Pancreas (tissue), 10 donors: ENCODE measurements at places on chromosomes 2 and 18.

DNA sequence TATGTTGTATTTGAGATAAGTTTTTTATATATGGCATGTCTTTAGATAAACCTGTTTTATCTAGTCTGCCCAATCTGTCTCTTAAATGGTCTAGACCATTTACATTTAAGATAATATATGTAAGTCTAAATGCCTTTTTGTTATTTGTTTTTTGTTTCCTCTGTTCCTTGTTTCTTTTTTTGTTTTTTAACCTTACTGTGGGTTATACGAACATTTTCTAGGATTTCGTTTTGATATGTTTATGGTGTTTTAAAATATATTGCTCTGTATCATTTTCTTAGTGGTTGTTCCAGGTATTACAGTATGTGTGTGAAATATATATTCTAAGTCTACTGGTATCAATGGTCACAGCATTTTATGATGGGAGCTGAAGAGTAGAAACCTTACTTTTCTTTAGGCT, 13.3 kb downstream of the BCL2L11 start:
- no peaks in the 10 kb centered on the region for H3K27me3 ChIP-seq
- H3K36me3 ChIP-seq = no peaks in the 10 kb centered on the region
- no peak overlapping the region for H3K4me3 ChIP-seq
- no peak overlapping the region for H3K27ac ChIP-seq
- H3K4me1 ChIP-seq = no peaks in the 10 kb centered on the region
- no peak for DNase-seq

DNA sequence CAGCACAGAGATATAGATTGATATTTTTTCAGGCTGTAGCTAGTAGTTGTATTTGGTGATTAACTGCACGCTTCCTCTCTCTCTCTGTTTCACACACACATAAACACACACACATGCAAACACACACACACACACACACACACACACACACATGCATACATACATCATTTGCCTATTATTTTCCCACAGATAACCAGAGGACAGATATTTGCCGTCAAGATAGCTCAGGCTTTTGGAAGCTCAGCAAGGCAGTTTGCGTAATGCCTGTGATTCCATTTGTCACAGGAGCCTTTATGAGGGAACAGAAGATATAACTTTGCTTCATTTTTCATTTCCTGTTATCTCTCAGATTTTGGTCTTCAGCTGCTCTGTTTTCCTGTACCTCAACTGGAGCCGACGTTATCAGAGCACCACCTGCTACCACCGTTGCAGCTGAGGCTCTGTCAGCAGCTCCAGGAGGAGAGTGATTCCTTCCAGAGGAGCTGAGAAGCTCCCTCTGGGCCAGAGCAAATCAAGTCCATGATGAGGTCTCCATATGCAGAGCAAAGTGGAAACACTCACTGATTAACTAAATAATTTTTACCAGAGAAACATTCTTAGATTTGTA, 341.9 kb upstream of the PIK3C3 start:
- H3K27me3 ChIP-seq = no peaks in the 10 kb centered on the region
- H3K27ac ChIP-seq = no peak overlapping the region
- H3K4me1 ChIP-seq = no peaks in the 10 kb centered on the region
- DNase-seq = no peak
- H3K4me3 ChIP-seq = no peak overlapping the region
- no peaks in the 10 kb centered on the region for H3K36me3 ChIP-seq

GRCh38 chr2:75100011-75100800, 99.1 kb downstream of the TACR1 start:
- H3K4me1 ChIP-seq = no peaks in the 10 kb centered on the region
- no peaks in the 10 kb centered on the region for H3K36me3 ChIP-seq
- no peak overlapping the region for H3K27ac ChIP-seq
- no peak overlapping the region for H3K4me3 ChIP-seq

DNA sequence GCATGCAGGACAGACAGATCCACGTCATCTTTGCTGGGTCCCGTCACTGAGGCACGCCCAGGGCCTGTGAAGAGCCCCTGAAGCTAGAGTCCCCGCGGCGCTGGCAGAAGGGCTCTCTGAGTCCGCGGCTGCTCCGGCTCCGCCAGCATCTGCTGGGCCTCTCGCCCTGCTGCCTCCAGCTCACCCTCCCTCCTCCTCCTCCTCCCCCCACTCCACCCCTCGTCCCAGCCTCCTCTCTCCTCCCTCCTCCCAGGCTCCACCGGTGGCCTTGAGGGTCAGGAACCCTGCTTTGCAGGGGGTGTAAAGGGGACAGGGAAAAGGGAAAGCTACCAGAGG, at the start of gene TNS1:
TNS1 (minus strand) TSS at position 151 of the 336 bp plus-strand sequence; CDS start at position 28, 123 bp downstream.
- H3K27me3 ChIP-seq = no peaks in the 10 kb centered on the region
- peak within 1 kb of the TSS; percentile 70 for H3K27ac ChIP-seq
- H3K4me1 ChIP-seq = peaks cover 20% of the 10 kb centered on the region
- peak; percentile 89 for DNase-seq
- peak within 1 kb of the TSS; percentile 63 for H3K4me3 ChIP-seq
- H3K36me3 ChIP-seq = no peaks in the 10 kb centered on the region
